Placental pericyte (primary cell): ENCODE measurements at places on chromosomes 16 and 17. TPM values are rescaled to one million over a fixed set of nuclear protein-coding genes. Genes with fewer than 3 reads are reported as not detected.

AGRP gene
- total RNA-seq: not detected in 2 replicates

ACBD4 gene
- 2.9 and 7.4 TPM in 2 replicates for total RNA-seq

TP53TG3F gene
- 0.14 and 0.22 TPM in 2 replicates for total RNA-seq

CCDC40 gene
- total RNA-seq: 3.0 and 6.3 TPM in 2 replicates

GNG13 gene
- total RNA-seq: not detected in 2 replicates

ZNF385C gene
- not detected in 2 replicates for total RNA-seq

EPX gene
- total RNA-seq: not detected in 2 replicates

SPNS3 gene
- not detected in 2 replicates for total RNA-seq

HYDIN gene
- total RNA-seq: 0.14 and 0.22 TPM in 2 replicates

DPEP3 gene
- not detected in 2 replicates for total RNA-seq
